ENCODE measurements at places on chromosomes 2 and 18. TPM values are rescaled to one million over a fixed set of nuclear protein-coding genes. Genes with fewer than 3 reads are reported as not detected.
A peak's percentile ranks its signal among the peaks of the same experiment; 100 is the strongest.

- peak; percentile 60 for DNase-seq
These were observed 87.6 kb downstream of the ALPK2 start for GRCh38 chr18:58541146-58541788.

GRCh38 chr2:106094131-106094841, 99.8 kb downstream of the UXS1 start:
- no peak for DNase-seq

- DNase-seq: no peak
These were observed 29.6 kb upstream of the TTN start for GRCh38 chr2:178836807-178837206.

DNA sequence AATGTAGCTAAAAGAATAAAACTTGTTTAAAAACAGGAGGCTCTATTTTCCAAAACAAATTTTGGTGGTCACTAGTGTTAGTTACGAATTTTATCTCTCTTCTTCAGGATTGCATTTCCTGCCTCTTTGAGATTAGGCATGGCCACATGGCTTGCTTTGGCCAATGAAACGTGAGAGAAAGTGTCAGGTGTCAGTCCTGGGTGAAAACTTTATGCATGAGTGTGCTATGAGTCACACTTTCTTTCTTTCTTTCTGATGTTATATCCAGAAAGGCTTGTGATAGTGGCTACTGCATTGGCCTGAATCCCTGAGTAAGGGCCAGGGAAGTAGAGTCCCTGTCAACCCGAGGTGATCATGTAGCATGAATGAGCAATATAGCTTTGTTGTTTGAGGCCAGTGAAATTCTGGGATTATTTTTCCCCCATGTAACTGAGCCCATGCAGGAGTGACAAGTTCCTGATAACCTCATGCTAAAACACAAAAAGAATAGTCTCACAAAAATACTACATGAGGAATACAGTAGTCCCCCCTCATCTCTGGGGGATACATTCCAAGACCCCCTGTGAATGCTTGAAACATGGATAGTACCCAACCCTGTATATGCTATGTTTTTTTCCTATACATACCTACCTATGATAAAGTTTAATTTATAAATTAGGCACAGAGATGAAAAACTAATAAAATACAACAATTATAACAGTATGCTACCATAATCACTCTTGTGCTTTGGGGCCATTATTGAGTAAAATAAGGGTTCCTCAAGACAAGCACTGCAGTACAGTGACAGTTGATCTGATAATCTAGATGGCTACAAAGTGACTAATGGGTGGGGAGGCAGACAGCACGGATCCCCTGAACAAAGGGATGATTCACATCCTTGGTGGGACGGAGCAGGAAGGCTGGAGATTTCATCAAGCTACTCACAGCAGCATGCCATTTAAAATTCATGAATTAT, 109.5 kb downstream of the CDC42EP3 start:
- peak; percentile 97 for DNase-seq

DNA sequence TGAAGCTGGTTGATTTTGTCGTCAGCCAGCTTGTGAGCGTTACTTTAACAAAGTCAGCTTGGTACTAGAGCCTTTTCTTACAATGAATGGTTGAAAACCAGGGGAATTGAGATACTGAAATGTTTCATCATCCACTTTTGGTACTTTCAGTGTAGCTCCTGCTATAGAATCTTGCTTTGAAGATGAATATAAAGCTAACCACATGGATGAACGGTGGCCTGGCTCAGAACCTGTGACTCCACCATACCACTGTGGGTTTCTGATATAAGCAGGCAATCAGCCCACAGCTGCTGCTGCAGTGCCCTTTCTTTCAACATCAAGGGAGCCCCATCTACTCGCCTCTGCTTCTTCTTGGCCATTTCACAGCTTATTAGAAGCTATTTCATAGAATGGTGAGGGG, 53.2 kb upstream of the GPR45 start:
- no peak for DNase-seq

GRCh38 chr2:162430323-162430722, 86.4 kb downstream of the GCA start:
- DNase-seq: no peak

- no peak for DNase-seq
These were observed 392.1 kb upstream of the HS6ST1 start for GRCh38 chr2:128710729-128711128.

GRCh38 chr2:108542071-108542470, 7.8 kb downstream of the LIMS1 start:
- peak; percentile 85 for DNase-seq

DNA sequence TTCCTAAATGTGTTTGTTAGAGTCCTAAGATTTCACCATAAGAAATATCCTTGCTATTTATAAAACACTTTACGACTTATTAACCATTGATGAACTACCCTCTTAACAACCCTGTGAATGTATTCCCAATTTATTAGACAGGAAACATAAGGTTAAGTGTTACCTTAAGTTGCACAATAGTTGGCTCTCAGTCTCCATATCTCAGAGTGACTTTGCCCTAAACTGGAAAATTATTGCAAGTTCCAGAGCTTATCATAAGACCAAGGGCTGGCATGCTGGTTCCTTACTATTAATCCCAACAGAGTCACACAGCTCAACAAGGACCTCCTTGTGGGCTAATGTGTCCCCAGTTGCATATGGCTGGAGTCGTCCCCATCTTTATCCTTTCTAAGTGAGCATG, 165.8 kb downstream of the INSIG2 start:
- DNase-seq: no peak

GRCh38 chr18:62264984-62265383, 60.1 kb upstream of the TNFRSF11A start:
- DNase-seq: no peak

- no peak for DNase-seq
These were observed 59.7 kb downstream of the PAX3 start for GRCh38 chr2:222239091-222239490.

GRCh38 chr2:157271590-157272203, 14.2 kb downstream of the GALNT5 start:
- no peak for DNase-seq

DNA sequence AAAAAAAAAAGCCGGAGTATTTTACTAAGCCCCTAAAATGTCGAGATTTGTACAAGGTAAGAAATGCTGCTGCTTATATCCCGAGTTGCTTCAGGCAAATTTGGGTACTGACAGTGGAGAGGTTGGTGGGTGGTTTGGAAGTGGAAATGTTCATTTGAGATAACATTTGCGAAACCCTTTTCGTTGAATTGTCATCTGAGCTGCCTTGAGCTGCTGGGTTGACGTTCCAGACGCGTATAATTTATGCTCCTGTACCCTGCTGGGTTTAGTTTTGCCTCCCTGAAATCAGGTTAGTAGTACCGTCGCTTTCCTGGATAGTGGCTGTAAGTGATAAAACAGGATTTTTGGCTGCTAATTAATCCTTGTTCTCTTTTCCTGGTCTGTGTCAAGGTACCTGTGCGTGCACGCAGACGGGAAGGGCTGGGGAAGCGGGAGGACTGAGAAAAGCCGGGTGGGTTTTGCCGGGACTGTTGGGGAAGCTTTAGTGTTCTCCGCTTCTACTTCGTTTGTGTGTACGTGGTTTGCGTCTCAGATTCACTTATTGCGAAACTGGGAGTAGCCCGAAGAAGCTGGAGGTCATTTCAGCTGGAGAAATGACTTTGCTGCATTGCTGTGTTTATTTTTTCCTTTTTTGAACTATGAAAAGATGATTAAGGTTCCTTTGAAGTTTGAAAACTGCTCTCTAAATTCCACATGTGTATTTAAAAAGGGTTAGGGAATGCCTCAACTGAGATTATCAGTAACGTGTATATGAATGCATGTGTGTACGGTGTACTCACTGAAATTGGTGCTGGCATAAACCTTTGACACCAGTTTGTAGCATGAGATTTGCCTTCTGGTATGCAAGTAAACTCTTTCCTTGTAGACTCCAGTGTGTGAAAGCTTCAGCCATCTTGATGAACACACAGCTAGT, 709 bp downstream of the UGP2 start:
- peak; percentile 62 for DNase-seq

- peak; percentile 19 for DNase-seq
These were observed 40.6 kb downstream of the TRABD2A start for GRCh38 chr2:84840306-84840705.

GRCh38 chr2:11147263-11147662, 8.0 kb upstream of the SLC66A3 start:
- no peak for DNase-seq

DNA sequence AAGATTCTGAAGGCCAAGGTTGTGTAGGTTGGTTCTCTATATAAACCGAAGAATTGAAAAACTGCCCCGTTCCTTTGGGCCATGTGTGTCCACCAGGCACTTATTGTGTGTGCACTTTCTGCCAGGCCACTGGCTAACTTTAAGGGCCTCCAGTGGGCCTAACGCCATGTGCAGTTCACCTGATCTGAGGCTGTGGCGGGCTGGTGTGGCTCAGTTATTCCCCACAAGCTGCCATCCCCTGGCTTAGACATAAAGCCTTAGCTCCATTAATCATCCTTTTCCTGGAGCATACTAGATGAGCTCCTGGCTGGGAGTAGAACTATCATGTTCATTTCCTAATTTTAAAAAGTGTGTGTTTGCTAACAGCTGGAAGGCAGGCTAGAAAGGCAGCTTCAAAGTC, 304.1 kb upstream of the TNP1 start:
- DNase-seq: no peak

- DNase-seq: no peak
These were observed 338.4 kb downstream of the FIGN start for GRCh38 chr2:163397451-163397850.

DNA sequence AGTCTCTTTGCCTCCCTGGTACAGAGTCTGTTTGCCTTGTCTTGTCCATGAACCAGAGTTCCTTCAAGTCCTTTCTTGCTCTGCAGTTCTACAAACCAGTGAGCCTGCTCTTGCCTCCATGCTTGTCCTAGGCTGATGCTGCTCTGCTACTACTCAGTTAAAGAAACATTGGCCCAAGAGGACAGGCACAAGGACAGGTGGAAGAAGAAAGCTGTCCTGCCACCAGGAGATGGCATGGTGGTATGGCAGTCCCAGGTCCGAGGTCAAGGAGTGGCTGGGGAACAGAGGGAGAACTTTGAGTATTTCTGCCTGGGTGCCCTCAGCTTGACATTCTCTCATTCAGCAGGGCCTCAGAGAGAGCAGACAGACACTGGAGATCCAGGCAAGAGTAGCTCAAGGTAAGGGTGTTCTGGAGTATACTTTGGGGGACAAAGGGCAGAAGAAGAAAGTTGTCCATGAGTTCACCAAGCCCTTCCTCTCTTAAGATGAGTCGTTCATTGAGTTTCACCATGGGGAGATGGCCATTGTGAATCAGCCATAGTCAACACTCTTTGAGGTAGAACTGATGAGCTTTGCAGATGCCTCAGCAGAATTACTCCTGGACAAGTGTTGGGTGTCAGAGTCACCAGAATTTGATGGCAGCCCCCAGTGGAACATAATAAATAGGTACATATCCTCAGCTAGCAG, 20.4 kb downstream of the TTC32 start:
- DNase-seq: no peak

DNA sequence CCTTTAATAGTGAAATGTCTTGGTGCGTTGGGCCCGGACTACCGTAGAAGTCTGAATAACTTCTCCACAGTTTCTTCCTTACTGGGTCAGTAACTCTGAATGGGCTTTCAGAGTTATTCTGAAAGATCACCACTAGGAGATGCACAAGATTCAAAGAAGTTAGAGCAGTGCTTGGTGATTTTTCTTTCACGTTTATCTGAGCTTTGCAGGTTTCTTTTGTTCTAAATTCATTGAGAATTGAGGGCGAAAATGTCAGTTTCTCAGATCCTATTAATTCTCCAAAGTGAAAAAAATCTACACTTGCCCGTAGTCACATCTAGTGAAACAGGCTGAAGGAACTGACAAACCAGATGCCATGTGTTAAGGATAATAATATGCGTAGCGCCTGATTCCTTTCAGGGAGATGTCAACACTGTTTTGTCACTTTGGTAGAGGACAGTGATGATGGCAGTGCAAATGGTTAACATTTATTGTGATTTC, 70.1 kb downstream of the QPCT start:
- DNase-seq: peak; percentile 73

- peak; percentile 49 for DNase-seq
These were observed 11.0 kb downstream of the TTN start for GRCh38 chr2:178796079-178796677.

GRCh38 chr2:16861530-16861929, 195.9 kb upstream of the CYRIA start:
- DNase-seq: peak; percentile 9

GRCh38 chr18:22286585-22286984, 117.2 kb downstream of the GATA6 start:
- DNase-seq: peak; percentile 60

DNA sequence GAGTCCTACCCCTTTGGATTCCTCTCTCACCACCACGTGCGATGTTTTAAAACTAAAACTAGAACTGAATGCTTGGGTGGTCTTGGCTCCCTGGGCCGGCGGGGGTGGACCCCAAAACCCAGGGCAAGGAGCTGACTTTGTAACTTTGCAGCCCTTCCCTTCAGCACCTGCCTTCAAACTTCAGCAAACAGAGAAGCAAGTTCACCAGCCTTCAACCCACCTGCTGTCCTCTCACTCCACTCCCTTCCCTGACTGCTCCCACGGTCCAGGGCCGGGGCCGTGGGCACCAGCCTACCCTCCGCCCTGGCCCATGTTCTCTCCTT, 54.5 kb downstream of the COL6A3 start:
- DNase-seq: no peak

GRCh38 chr18:8951491-8951890, 151.0 kb upstream of the NDUFV2 start:
- peak; percentile 49 for DNase-seq

GRCh38 chr18:35711227-35711626, 129.7 kb downstream of the GALNT1 start:
- DNase-seq: no peak

- DNase-seq: no peak
These were observed 105.0 kb downstream of the SMC6 start for GRCh38 chr2:17648581-17648980.

GRCh38 chr2:105653302-105653701, 91.4 kb upstream of the NCK2 start:
- no peak for DNase-seq

- no peak for DNase-seq
These were observed 9.7 kb downstream of the PDCD1 start for GRCh38 chr2:241848761-241849615.

Gene GKN2
- total RNA-seq: not detected

Gene LRRC30
- total RNA-seq: not detected

Gene SP9
- total RNA-seq: 0.91 TPM

Gene ARHGAP25
- 0.52 TPM for total RNA-seq

Gene MCFD2
- total RNA-seq: 365 TPM

Gene C1GALT1C1L
- total RNA-seq: 2.4 TPM

Gene HOXD12
- 0.12 TPM for total RNA-seq

Gene VAMP8
- total RNA-seq: 0.27 TPM

Gene GALNT14
- total RNA-seq: 0.20 TPM

Gene GALNT3
- total RNA-seq: 0.59 TPM

Gene SPC25
- 27.3 TPM for total RNA-seq
